Stimulated activated CD4-positive, alpha-beta T cell treated with anti-CD3 and anti-CD28 coated beads, Interleukin-2, amount 100 ng/mL, for 48 hours (primary cell): ENCODE measurements at places on chromosomes 7 and 10.

DNA sequence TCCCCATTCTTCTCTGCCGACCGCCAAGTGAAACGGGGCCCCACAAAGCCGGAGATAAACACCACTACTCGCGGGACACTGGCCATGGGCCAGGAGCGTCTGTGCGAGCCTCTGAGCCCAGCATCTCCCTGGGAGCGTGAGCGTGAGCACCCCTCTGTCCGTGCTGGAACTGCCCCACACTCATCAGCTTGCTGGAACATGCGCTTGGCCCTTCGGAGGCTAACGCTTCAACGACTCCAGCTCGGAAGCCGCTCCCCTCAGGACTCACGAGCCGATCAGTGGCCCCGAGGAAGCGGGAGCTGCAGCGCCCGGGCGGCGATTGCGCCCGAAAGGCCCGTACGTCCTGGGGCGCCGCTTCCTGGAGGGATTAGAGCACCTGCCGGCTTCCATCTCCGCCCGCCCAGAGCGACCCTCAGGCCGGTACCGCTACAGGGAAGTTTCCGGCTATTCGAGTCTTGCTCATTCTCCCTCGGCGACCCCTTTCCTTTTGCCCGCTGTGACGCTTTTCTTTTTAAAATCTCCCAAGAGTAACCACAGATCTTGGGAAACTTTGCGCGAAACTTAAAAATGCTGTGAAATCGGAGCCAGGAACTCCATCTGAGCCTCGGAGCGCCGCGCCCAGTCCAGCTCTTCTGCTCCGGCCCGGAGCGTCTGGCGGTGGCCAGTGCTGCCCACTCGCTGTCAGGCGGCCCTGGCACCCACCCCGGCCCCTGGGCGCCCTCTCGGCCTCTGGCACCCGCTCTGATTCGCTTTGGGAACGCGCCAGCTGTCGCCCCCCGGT is 1.0 kb downstream of the TLL2 start:
- DNase-seq, result no peak

GRCh38 chr7:150685219-150686029 is at the start of gene GIMAP2:
GIMAP2 (plus strand) TSS chr7:150685706; CDS start chr7:150687060, 1,354 bp downstream.
- DNase-seq, result no peak

GRCh38 chr7:96962221-96962885 is 43.0 kb upstream of the DLX6 start:
- no peak for DNase-seq

GRCh38 chr7:25739143-25739542 is 412.9 kb upstream of the NFE2L3 start:
- no peak for DNase-seq

GRCh38 chr7:77799078-77799964 is 748 bp downstream of the PHTF2 start:
- DNase-seq, result peak; percentile 11
